ENCODE measurements at places on chromosomes 16 and 17.

DNA sequence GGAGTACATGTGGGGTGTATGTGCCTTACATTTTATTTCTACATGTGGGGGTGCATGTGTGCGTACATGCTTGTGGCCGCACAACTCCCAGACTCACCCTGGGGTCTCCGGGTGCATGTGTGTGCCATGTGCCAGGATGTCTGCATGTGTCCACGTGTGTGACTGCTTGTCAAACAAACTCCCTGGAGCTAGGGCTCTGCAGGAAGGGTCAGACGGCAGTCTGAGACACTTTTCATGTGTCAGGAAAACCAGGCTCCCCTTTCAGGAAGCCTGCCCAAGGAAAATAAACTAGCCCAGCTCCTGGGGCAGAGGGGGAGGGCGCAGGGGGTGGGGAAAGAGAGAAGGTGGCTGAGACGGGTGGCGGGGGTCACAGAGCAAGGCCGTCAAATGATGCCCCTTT is 44.7 kb downstream of the FZD2 start:
- DNase-seq: no peak

GRCh38 chr17:76079956-76080767 is 1.2 kb downstream of the ZACN start:
- no peak for DNase-seq

DNA sequence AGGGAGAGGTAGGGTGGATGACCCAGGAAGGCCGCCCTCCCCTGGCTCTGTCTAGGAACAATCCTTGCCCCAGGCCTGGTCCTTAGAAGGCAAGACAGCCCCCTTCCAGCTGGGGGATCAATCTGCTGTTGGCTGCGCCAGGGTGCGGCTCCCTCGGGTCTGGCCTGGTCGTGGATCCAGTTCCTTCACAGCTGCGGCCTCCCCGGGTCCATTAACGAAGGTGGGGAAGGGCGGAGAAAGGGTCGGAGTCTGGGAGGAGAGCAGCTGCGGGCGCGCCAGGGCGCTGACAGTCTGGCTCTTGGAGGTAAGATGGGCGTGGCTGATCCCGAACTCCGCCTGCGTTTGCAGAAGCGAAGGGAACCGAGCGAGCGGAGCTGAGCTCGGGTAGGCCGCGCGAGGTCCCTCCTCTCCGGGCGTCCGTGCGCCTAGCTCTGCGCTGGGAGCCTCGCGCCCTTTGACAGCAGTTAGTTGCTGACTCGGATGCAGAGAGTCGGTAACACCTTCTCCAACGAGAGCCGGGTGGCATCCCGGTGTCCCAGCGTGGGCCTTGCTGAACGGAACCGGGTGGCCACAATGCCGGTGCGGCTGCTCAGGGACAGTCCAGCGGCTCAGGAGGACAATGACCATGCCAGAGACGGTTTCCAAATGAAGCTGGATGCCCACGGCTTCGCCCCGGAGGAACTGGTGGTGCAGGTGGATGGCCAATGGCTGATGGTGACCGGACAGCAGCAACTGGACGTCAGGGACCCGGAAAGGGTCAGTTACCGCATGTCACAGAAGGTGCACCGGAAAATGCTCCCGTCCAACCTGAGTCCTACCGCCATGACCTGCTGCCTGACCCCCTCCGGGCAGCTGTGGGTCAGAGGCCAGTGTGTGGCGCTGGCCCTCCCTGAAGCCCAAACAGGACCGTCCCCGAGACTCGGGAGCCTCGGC is at the start of gene HSPB9:
Gene HSPB9, plus strand, starts transcription at position 434 of the 933 bp plus-strand sequence. Its CDS starts 47 bp downstream, at position 481.
- DNase-seq: no peak

DNA sequence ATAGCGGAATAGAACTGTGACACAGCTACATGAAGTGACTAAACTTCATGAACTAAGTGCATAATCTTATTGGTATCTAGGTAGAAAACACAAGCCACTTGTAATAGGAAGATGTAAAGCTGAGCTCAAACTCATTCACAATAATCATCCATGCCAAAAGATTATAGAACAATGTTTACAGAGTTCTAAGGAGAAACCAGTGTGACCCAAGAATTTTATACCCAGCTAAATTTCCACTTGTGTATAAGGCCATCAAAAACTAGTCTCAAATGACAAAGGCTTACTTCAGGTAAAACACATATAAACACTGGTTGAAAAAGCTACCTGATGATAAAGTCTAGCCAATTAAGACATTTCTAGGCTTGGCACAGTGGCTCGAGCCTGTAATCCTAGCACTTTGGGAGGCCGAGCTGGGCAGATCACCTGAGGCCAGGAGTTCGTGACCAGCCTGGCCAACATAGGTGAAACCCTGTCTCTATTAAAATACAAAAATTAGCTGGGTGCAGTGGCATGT is 16.9 kb upstream of the CPD start:
- no peak for DNase-seq

DNA sequence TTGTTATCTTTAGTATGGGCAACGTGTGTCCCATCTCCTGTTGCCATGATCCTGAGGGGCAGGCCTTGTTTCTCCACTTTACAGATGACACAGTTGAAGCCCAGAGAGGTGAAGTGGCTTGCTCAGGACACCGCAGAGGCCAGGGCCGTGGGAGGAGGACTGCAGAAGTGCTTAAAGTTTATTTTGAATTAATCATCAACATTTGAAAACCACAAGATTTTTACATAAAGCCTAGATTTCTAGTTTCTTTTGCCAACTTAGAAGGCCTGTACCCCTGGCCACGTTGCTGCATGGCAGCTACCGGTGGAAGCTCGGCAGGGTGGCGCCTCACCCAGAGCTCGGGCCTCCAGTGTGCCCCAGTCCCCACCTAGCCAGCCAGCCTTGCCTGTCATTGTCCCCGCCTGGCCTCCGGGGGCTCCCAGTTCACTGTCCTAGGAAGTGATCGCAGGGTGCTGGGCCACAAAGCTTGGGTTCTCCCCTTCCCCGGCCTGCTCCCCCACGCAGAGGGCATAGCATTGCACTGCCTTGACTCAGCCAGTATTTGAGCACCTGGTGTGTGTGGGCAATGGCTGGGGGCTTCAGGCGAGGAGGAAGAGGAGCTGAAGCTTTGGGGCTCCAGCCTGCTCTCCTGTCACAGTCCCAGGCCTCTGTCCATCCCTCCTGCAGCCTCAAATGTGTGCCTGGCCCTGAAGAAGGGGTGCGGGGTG is 14.8 kb upstream of the ADCY7 start:
- DNase-seq: peak; percentile 55

- DNase-seq: no peak
These were observed 3.0 kb upstream of the SRRM2 start for GRCh38 chr16:2749476-2749875.

DNA sequence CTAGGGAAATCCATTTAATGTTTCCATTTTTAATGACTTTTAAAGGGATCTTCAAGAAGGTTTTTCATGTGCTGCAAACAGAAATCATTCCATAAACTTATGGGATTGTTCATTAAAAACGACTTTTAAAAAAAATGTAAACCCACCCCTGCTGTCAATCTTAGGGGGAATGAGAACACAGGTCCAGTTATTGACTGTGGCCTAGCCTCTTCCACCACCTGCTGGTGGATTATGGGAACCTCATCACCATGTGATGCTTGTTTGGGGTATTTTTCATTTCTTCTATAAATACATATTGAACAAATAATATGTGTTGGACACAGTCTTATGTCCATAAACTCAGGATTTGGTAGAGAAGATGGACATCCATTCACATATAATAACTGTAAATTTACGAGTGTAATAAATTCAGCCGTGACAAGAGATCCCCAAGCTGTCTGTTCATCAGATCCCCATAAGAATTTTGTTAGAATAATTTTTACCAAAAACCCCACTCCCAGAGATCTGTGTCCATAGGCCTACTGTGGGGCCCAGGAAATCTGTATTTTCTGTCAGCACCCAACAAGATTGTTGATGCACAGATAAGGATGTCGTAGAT is 42.0 kb upstream of the TMC5 start:
- DNase-seq: peak; percentile 64

Data from ACHN (cell line).